ENCODE measurements at places on chromosomes 1 and 21.

DNA sequence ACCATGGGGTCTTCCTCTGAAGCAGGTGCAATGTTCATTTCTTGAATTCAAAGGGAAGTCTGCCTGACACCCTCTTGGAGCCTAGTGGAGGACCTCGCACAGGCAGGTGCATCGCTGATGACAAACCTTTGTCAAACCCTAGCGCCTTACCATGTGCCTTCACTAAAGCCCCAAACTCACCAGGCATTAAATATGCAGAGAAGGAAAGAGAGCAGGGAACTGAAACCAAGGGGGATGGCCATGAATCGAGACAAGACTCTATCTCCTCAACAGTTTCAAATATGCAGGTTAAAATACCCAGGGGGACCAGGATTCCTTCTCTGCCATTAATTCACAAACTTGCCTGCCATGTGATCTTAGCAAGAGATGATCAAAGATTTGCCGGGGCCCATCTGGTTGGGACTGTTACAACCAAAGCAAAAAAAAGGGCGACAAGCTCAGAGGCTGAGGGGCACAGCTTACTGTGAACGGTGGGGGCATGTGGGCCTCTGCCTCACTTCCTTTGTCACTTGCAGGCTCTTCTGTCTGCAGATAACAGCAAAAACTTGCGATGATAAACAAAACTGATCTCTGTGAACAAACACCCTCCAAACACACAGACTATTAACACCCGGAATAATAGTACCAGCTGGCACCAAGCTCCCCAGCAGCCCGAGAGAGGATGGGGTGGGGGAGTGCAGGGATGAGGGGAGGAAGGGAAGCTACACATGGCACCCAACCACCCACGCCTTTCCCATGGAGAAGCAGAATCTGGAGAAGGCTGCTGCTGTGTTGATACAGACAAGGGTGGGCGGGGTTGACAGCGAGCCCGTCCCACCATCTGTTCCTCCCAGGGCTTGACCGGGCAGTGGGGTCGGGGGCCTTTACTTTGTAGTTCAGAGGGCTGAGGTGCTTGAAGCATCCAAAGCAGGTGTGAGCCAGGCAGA is 33.9 kb downstream of the TMEM63A start:
- no peak for DNase-seq

- DNase-seq, result no peak
Measured at GRCh38 chr1:67496329-67496728, 66.1 kb upstream of the SERBP1 start.

DNA sequence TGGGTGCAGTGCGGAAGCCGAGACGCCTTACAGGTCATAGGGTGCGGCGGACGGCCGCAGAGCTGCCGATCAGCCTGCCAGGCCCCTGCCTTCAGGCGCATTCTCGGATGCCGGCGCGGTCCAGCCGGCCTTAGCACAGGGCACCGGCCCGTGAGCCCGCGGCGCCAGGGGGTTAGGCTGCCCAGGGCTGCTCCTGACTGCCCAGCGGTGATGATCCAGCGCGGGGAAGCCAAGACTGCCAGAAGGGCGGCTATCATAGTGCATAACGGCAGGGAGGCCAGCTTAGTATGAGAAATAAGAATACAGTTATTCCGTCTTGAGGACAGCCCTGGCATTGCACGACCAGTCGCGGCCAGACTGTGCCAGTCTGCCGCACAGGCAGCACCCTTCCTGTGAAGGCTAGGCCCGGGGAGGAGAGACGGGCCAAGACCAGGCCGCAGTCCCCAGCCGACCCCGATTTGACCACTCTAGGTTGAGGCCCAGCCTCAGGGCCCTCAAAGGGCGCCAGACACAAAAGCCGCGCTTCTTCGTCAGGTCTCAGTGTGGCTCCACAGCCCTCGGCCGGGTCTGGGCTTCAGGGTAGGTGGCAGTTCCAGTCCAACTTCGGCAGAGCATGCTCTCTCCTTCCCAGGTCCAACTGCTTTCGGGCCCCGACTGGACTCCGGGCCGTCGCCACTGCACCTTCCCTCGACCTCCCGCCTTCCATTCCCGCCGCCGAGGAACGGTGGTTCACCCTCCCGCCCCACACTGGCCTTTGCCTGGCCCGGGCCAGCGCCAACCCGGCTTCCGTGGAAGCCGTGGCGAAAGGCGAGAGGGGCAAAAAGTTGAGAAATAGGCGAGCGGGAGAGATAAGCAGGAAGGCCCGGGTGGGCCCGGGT is 829 bp downstream of the ALX3 start:
- DNase-seq, result no peak

GRCh38 chr1:160449494-160449893 is 49.1 kb downstream of the VANGL2 start:
- no peak for DNase-seq

GRCh38 chr21:45607021-45607908 is 36.3 kb upstream of the PCBP3 start:
- peak; percentile 29 for DNase-seq

DNA sequence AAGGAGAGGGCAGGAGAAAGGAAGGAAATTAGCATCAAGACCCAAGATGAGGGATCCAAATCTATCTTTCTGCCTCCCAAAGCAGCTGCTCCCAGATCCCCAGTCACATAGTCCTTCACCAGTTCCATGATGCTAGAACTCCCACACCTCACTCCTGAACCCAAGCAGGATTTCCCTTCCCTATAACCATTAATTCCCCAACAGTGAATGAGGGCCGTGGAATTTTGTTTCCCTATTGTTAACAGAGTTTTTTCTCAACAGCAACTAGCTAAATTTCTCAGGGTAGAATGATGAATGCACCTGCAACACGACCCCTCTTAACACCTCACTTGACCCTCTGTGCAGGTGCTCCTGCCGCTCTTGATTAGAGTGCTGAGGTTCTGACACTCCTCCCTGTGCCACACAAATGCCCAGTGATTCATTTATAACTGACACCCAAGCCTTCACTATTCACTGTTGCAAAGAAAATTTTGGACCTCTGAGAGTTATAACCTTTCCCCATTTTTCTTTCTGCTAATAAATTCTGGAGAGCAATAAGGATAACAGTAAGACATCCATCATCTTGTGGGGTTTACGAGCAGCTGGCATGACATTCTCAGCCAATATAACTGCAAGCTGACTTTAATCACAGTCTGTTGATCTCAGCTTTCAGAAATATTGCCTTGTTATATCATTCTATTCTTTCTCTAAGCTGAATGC is 25.4 kb upstream of the NPL start:
- no peak for DNase-seq

DNA sequence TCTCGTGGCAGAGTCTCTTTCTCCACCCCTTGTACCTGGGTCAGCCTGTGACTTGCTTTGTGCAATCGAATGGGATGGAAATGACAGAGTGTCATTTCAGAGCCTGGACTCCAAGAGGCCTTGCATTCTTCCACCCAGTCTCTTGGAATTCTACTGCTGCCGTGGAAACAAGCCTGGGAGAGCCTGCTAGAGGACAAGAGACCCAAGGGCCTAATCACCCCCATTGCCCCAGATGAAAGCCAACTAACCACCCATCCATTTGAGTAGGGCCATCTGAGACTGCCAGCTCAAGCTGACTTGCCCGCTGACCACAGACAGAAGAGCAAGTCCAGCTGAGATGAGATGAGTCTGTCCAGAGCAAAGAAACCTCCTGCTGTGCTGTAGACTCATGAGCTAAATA is 201.6 kb downstream of the PTPRU start:
- DNase-seq, result no peak

GRCh38 chr21:37095821-37096220 is 22.8 kb downstream of the TTC3 start:
- DNase-seq, result no peak

GRCh38 chr1:202230939-202231645 is 37.5 kb downstream of the LGR6 start:
- no peak for DNase-seq

DNA sequence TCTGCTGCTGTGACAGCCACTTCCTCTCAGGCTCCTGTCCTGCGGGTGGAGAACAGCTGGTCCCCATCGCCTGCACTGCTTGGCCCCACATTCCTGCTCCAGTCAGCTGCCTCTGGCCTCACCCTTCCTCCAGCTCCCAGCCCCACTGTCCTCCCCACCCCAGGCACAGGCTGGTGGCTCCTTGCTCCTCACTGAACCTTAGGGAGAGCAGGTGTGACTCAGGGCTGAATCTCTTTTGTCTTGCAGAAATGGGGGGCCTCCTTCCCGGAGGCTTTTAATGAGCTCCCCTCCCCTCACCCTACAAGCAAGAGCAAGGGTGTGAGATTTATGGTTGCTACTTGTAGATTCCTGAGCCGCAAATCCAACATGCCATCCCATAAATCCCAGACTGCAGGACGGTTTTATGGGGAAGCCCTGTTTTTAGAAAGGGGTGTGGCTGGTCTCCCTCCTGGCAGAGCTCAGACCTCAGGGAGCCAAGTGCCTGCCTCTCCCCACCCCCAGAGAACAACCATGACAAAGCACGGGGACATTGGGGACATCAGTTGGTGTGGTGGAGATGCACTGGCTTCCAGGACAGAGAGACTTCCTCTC is 15.2 kb downstream of the CDK18 start:
- no peak for DNase-seq

- no peak for DNase-seq
Measured at GRCh38 chr1:114108751-114109255, 44.9 kb downstream of the SYT6 start.

GRCh38 chr1:150021191-150021694 is 10.7 kb upstream of the OTUD7B start:
- DNase-seq, result no peak

GRCh38 chr1:217776693-217777092 is 145.5 kb downstream of the SPATA17 start:
- no peak for DNase-seq

DNA sequence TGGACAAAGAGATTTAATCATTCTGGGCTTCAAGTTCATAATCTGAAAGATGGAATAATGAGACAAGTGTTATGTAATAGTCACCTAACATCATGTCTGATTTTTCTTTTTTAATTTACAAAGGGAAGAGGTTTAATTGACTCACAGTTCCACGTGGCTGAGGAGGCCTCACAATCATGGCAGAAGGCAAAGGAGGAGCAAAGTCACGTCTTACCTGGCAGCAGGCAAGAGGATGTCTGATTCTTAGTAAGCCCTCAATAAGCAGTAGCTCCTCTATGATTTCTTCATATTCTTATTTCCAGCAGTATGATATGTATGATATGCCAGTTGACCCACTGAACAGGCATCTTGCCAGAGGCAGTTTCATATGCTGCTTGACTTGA is 152.7 kb downstream of the S1PR1 start:
- no peak for DNase-seq

DNA sequence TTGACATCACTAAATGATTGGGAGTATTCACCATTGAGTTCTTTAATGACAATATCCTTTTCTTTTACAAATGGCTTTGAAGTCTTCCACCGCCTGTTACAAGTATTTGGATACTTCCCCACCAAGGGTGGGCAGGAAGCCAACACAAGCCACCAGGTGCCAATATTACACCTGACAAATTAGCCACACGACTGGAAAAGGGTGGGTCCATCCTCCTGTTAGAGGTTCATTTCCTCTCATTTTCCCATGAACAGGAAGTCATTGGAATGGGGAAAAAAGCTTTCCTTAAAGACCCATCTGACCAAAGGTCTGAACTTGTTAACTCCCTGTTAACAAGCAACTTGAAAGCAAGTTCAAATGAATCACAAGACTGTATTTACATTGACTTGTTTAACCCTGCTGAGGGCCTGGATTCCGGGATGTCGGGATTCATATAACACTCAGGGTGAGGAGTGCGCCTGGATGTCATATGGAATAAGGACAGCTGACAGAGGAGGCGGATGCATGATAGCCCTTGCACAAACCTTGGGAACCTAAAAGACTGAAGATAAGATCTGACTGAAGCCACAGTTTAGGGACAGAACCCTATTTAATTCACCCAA is 40.5 kb upstream of the PROX1 start:
- DNase-seq, result no peak

GRCh38 chr1:47791879-47792608 is 205.1 kb downstream of the TRABD2B start:
- DNase-seq, result no peak

- no peak for DNase-seq
Measured at GRCh38 chr1:53123453-53124140, 18.8 kb downstream of the SLC1A7 start.

GRCh38 chr1:8711873-8712412 is 105.5 kb downstream of the RERE start:
- DNase-seq, result no peak

GRCh38 chr1:212568978-212569537 is 39.5 kb upstream of the ATF3 start:
- no peak for DNase-seq

- DNase-seq, result no peak
Measured at GRCh38 chr1:86150553-86151055, 6.0 kb downstream of the COL24A1 start.

DNA sequence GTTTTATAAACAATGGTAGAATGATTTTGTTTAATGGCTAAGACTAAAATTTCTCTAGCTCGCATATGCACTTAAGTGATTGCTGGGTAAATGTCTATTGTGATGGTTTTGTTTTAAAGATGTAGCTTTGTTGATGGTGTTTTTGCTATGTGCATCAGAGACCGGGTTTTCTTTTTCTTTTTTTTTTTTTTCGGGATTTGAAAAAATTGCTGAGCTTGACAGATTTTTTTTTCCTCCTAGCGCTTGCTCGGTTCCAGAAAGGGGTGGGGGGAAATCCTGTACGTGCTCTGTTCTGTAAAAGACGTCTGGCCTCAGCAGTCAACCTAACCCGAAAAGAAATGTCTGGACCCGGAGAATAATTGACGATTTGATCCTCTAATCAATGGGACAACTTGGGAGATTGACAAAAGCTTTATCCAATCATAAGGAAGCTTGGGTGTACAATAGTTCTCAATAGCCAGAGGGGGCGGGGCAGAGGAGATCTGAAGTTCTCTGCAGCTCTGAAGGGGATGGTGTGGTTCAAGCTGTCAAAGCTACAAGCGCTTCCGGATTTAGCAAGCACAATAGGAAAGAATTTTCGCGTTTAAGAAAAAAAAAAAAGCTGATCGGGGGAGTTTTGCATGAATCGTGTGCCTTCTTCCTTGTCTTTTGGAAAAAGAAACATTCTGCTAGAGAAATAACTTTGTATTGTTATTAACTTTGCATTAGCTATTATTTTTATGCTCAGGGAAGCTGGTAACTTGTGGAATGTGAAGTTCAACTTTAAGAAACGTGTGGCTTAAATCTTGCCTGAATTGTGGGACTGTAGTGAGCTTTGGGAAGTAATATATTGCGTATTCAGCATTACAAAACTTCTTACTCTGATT is 4.5 kb upstream of the NFIA start:
- DNase-seq, result peak; percentile 74

DNA sequence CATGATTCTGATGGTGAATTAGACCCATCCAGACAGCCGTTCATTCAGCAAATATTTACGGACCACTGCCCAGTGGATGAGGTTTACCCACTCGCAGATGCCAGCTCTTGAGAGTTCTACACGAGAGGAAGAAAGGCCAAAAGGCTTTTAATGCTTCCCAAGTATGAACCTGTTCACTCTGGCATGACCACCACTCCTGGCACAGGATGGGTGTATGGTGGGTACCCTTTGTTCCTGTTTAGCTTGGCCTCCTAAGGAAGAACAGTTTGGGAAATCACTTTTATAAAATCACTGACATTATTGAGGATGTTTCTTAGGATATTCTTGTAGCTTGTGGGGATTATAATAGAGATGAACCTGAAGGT is 67.2 kb downstream of the HMGB4 start:
- no peak for DNase-seq

- no peak for DNase-seq
Measured at GRCh38 chr1:178374016-178374415, 122.7 kb downstream of the CLEC20A start.

- DNase-seq, result no peak
Measured at GRCh38 chr1:8109216-8109615, 83.1 kb upstream of the ERRFI1 start.
